Right lobe of liver (tissue), 6 donors: ENCODE measurements at places on chromosomes 1 and 21. TPM values are rescaled to one million over a fixed set of nuclear protein-coding genes. Genes with fewer than 3 reads are reported as not detected.
A peak's percentile ranks its signal among the peaks of the same experiment; 100 is the strongest.

The KRTAP21-2 gene
- total RNA-seq, result not detected

The SLAMF1 gene
- 0.31 TPM for total RNA-seq

The NBPF14 gene
- 20.4 TPM for total RNA-seq

The ZSWIM5 gene
- 0.35 TPM for total RNA-seq

DNA sequence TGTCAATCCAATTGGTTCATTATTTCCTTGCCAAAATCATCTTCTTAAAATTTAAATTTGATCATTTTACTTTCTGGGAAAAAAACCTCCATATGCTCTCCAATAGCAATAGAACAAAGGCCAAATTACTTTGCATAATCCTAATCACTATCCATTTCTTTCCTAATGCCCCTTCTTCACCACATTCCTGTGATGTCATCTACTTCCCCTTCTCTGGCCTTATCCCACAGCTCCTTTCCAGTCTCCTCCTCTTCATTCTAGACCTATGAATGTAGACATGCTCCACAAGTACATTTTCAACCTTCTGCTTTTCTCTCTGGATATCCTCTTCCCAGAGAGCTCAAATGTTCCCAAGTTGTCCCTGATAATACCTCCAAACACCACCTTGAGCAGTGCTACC is 216.6 kb downstream of the MRPL39 start:
- no peak overlapping the region for H3K4me3 ChIP-seq
- no peak overlapping the region for H3K27ac ChIP-seq
- H3K27me3 ChIP-seq, result no peaks in the 10 kb centered on the region
- no peaks in the 10 kb centered on the region for H3K4me1 ChIP-seq
- no peak for DNase-seq
- no peaks in the 10 kb centered on the region for H3K36me3 ChIP-seq

GRCh38 chr1:153456396-153456795 is 4.1 kb downstream of the S100A7 start:
- no peak overlapping the region for H3K27ac ChIP-seq
- no peak for DNase-seq
- H3K4me3 ChIP-seq, result no peak overlapping the region

DNA sequence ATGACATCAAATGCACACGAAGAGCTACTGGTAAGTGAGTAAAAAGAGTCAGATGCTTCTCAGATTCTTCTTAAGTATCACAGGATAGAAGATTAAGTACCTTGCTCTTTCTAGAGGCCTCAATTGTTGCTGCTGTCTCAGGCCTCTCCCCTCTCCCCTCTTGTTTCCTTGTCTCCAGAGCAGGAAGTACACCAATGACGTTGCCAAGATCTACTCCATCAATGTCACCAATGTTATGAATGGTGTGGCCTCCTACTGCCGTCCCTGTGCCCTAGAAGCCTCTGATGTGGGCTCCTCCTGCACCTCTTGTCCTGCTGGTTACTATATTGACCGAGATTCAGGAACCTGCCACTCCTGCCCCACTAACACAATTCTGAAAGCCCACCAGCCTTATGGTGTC is 21.3 kb upstream of the SARS1 start:
- no peaks in the 10 kb centered on the region for H3K4me1 ChIP-seq
- H3K4me3 ChIP-seq, result no peak overlapping the region
- no peak overlapping the region for H3K27ac ChIP-seq
- no peak for DNase-seq
- no peaks in the 10 kb centered on the region for H3K36me3 ChIP-seq

DNA sequence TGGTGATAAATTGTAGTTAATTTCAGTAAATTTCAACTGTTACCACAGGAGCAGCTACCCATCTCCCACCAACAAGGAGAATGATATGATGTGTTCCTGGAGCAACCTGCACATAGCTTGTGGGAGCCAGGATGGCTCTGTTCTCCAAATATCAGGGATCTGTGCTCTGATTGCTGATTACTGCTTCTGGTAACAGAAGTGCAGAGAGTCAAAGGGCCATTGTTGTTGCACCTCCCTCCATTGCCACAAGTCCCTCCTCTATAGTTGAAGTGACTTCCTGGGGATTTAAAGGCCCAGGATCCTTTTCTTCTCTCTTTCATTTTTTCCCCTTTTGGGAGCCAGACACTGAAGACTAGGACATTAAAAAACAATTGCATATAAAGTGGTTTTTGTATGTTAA is 51.6 kb upstream of the HPDL start:
- no peak overlapping the region for H3K27ac ChIP-seq
- no peak for DNase-seq
- no peaks in the 10 kb centered on the region for H3K36me3 ChIP-seq

GRCh38 chr1:205593532-205593931 is 38.3 kb downstream of the ELK4 start:
- no peak overlapping the region for H3K4me3 ChIP-seq
- no peak overlapping the region for H3K27ac ChIP-seq
- H3K4me1 ChIP-seq, result no peaks in the 10 kb centered on the region
- no peak for DNase-seq

- DNase-seq, result no peak
- no peak overlapping the region for H3K4me3 ChIP-seq
- H3K27me3 ChIP-seq, result no peaks in the 10 kb centered on the region
- H3K27ac ChIP-seq, result no peak overlapping the region
- H3K36me3 ChIP-seq, result peaks cover 26% of the 10 kb centered on the region
These were observed 51.9 kb downstream of the DHX9 start for GRCh38 chr1:182890927-182891610.

DNA sequence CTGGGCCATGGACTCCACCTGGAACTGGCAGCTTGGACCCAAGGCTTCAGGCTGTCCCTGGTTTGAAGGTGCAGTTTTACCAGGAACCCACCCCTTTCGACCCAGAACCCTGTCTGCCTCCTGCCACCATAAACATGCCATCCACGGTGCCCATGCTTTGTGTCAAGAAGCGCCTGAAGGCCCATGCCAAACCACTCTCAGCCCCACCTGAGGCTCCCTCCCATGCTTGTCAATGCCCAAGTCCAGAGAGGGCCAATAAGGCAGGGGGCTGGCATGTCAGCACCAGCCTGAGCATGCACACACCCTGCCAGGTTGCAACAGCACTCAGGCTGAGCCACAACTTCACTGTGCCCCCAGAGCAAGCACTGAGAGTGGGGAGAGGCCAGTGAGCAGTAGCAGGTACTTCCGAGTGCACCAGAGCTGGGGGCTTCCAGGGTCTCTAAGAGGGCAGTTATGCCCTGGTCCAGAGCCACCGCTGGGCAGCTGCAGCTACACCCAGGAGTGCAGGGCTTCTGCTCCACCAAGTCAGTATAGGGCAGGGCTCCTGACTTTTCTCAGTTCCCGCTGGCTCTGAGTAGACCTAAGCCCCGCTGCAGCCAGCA is 1256.0 kb downstream of the AMY1C start:
- H3K4me3 ChIP-seq, result no peak overlapping the region
- H3K36me3 ChIP-seq, result no peaks in the 10 kb centered on the region
- DNase-seq, result no peak
- H3K4me1 ChIP-seq, result no peaks in the 10 kb centered on the region
- H3K27ac ChIP-seq, result no peak overlapping the region
- H3K27me3 ChIP-seq, result no peaks in the 10 kb centered on the region

DNA sequence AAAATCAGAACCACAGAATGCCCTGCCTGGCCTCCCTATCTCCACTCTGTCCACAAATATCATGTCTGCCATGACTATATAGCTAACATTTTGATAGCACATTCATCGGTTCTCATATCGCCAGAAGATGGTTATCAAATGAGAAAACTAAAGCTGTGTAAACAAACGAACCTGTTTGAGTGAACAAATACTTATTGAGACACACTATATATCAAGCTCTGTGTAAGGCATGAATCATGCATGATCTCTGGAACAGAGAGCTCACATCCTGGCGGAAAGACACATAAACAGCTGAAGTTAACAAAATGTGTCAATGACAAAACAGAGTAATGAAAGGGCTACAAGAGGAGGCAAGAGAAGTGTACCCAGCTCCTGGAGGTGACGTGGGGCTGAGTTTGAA is 13.1 kb downstream of the KCND3 start:
- H3K27me3 ChIP-seq, result no peaks in the 10 kb centered on the region
- H3K27ac ChIP-seq, result no peak overlapping the region
- no peaks in the 10 kb centered on the region for H3K36me3 ChIP-seq
- no peak for DNase-seq
- H3K4me1 ChIP-seq, result peaks cover 3% of the 10 kb centered on the region

- no peak for DNase-seq
- H3K36me3 ChIP-seq, result no peaks in the 10 kb centered on the region
- no peaks in the 10 kb centered on the region for H3K27me3 ChIP-seq
- H3K4me1 ChIP-seq, result no peaks in the 10 kb centered on the region
These were observed 23.7 kb downstream of the CAMK1G start for GRCh38 chr1:209607102-209607794.

DNA sequence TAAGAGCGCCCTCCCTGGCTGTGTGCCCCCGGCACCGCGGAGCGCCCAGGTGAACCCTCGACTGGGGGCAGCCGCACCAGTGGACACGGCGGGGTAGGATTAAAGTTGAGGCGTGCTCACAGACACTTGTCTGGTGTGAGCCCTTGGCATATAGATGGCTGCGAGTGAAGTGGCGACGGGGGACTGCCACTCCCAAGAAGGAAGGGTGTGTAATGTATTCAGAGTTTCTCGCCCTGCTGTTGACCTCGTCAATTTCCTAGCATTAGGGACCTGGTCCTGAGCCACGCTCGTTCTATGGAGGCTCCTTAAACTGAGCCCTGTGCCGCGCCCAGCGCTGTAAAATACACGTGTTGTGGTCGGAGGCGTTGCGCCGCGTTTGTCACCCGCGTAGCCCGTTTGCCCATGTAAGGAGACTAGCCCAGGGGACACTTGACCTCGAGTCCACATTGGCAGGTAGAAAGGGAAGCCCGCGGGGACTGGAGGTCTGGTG is 554 bp downstream of the EVA1C start:
- peak overlapping the region; percentile 64 for H3K4me3 ChIP-seq
- DNase-seq, result no peak
- no peaks in the 10 kb centered on the region for H3K36me3 ChIP-seq
- no peaks in the 10 kb centered on the region for H3K4me1 ChIP-seq
- H3K27me3 ChIP-seq, result no peaks in the 10 kb centered on the region

DNA sequence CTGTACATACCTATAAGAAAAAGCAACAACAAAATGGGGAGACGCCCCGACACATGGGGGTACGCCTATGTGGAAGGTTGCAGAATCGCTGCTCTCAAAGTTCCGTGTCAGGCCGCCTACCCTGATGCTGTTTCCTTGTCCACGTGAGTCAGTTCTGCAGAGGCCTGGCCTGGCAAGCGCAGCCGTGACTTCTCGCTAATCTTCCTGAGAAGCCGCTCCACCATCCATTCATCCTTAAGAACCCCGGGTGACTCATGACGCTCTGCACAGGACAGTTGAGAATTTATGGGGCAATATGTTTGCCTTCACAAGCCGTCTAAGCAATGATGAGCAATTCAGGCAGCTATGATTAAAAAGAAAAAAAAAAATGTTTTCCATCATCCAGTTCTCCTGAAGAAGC is 122.3 kb upstream of the TMPRSS2 start:
- DNase-seq, result no peak
- no peaks in the 10 kb centered on the region for H3K4me1 ChIP-seq
- no peak overlapping the region for H3K27ac ChIP-seq
- no peaks in the 10 kb centered on the region for H3K27me3 ChIP-seq
- no peak overlapping the region for H3K4me3 ChIP-seq
- H3K36me3 ChIP-seq, result no peaks in the 10 kb centered on the region

DNA sequence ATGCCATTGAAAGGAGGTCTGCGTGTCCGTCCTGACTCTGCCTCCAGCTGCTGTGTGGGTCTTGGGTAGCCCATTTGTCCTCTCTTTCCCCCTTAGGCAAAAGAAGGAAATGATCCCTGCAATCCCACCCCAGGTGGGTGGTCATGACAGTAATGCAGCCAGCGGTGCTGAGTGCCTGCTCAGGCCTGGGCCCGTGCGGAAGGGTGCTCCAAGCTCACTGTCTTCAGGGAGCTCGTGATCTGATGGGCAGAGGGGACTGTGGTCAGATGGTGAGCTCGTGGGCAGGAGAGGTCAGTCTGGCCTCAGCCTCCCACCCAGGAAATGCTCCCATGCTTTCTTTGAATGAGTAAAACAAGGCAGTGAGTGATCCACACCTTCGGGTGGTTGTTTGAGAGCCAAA is 35.3 kb upstream of the TTC4 start:
- no peak overlapping the region for H3K4me3 ChIP-seq

DNA sequence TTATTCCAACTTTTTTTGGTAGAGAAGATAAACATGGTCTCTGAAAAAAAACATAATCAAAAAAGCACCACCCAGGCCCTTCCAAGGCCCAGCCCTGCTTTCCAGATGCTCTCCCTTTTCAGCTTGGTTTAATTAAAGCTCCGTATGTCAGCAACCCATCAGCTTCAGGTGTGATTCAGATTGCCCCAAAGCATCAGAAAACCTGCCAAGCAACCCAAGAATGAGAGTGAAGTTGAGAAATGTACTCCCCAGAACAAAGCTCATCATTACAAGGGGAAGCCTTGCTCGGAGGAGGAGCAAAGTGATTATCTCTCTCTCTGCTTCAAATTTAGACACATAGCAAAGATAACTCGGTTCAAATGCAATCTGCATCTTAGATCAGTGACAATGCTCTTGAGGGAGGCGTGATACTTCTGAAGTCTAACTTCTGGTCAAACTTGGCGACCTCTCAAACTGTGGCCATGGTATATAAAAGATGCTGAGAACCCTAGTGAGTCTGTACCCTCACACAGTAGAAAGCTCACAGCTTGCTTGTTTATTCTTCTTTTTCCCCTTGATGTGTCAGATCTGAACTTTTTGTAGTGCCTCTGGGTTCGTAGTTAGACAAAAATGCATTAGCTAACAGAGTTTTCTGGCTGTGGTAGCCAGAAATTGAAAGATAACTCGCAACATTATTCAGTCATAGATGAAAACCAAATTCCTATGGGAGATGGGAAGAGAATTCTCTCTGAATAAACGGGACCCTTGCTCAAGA is 63.3 kb upstream of the ZC3H11B start:
- no peak overlapping the region for H3K27ac ChIP-seq
- DNase-seq, result no peak
- no peak overlapping the region for H3K4me3 ChIP-seq

GRCh38 chr1:202656951-202657646 is 53.2 kb downstream of the SYT2 start:
- no peak for DNase-seq
- no peaks in the 10 kb centered on the region for H3K36me3 ChIP-seq
- H3K4me3 ChIP-seq, result no peak overlapping the region
- H3K4me1 ChIP-seq, result no peaks in the 10 kb centered on the region
- H3K27ac ChIP-seq, result no peak overlapping the region
